ENCODE measurements at places on chromosomes 5 and 9. TPM values are rescaled to one million over a fixed set of nuclear protein-coding genes. Genes with fewer than 3 reads are reported as not detected.

PLEKHG4B gene
- 3.1 TPM for total RNA-seq

RASGRF2 gene
- 2.9 TPM for total RNA-seq

- no peak for DNase-seq
Observed at GRCh38 chr5:38202741-38203140, 55.6 kb upstream of the EGFLAM start.

DNA sequence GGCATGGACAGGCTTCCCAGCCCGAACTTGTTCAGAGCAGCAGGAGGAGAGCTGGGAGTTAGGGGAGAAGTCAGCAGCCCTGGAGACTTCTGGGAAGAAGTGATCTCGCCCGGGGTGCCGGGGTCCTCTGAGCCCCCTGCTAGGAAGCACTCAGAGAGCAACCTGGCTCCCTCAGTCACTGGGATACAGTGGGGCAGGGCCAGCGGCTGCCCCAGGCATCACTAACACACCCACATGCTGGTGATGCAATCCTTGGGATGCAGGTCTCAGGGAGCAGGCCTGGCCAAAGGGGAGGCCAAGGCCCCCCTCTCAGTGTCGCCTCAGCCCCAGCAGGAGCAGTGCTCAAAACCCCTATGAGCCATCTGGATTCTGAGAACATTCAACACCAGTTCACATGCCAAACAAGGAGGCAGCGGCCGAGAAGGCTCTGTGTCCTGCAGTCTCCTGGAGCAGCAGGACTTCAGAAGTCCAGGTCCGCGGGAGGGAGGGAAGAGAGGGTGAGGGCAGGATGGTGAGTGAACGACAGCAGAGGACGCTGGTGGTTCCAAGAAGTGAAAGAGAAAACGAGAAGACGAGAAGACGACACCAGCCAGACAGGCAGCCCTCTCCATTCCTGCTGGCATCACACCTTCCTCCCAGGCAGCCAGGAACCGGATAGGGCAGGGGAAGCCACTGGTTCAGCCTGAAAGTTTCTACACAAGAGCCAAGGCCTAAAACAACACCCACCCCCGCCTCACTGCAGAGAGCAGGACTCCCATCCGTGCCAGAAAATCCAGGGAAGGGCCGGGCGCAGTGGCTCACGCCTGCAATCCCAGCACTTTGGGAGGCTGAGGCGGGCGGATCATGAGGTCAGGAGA lies 2.3 kb downstream of the PNPLA7 start:
- DNase-seq: peak; percentile 12

GRCh38 chr5:40655138-40655537 lies 24.6 kb upstream of the PTGER4 start:
- DNase-seq: no peak

GRCh38 chr9:3261484-3261883 lies 264.3 kb downstream of the RFX3 start:
- DNase-seq: no peak

DNA sequence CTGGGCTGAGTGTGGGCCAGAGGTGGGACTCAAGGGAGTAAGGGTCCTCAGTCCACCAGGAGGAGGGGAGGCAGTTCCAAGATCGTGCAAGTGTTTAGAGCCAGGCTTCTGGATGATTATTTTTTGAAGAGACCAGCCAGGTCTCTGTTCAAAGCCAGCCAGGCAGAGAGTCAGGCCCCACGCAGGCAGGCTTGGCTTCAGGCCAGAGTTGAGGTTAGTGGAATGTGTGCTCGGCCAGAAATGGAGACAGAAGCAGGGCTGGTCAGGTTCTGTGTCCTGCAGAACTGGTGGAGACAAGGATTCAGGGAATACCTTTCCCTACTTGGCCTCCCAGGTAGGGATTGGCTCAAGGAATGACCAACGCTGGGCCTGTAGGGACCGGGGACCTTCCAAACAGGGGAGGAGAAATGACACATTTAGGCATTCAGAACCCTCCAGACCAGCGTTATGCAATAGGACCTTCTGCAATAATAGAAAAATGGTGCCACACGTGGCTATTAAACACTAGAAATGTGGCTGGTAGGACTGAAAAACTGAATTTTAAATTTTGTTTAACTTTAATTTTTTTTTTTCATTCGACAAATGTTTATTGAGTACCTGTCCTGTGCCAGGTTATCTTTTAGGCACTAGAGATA lies 106.2 kb downstream of the CMYA5 start:
- DNase-seq: no peak

DNA sequence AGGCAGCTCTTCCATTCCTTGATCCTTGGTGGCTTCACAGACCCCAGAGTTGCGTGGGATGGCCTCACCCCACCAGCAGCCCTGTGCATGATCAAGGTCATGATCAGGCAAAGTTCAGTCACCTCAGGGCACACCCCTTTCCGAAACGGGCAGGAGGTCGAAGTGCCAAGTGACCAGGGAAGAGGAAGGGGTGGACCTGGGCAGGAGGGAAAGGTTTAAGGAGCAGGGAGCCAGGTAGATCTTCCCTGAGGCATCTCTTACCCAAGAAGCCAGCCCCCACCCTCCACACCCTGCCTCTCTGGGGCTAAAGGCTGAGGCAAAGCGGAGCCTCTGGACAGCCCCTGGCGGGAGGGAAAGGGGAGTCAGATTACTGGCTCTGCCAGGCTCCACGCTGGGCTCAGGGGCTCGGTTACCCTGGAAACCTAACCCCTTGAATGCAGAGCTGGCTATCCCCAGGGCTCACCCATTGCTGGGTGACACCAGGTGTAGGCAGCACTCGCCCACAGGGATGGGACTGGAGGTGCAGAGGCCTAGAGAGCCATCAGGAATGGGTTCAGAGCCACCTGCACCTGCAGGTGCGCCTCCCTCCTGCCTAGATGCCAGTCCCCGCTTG lies 3.6 kb downstream of the MGAT4B start:
- no peak for DNase-seq

DNA sequence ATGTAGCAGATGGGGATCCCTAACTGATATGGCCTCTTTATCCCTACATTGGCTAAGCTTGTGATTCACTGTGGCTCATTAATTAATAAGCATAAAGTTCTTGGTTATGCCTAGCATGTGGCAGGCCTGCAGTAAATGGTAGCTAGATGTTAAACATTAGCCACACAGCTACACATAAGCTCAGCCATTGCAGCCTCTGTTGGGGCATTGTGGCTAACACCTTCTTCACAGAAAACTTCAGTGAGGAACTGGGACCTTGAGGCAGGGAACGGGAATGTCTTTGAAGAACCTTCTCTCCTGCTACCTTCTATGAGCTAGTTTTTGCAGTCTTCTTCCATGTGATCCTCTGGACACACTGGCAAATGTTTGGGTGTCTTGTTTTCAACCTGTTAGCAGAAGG lies 338.2 kb downstream of the NTRK2 start:
- DNase-seq: no peak

- no peak for DNase-seq
Observed at GRCh38 chr9:77534376-77535057, 113.6 kb downstream of the GNA14 start.

DNA sequence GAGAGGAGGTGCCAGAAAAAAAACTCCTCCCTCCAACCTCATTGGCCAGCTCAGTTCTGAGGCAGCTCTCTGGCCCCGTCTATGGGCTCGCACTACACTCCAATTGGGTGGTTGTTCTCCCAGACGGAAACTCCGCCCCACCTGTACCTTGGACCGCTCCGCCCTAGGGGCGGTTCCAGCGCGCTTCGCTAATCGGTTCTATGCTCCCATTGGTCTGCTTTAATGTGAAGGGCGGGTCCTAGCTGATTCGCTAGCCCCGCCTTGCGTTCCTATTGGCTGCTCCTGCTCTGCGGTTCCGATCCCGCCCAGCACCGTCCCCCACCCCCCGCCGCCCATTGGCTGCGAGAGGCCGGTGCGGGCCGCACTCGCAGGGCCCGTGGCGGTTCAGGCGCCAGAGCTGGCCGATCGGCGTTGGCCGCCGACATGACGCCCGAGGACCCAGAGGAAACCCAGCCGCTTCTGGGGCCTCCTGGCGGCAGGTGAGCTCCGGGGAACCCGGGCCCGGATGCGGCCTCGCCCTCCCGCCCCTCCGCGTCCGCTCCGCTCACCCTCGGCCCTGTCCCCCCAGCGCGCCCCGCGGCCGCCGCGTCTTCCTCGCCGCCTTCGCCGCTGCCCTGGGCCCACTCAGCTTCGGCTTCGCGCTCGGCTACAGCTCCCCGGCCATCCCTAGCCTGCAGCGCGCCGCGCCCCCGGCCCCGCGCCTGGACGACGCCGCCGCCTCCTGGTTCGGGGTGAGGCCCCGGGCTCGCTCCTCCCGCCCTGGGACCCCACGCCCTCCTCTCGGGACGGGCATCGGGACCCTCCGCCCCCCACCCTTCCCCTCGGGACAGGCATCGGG lies at the start of gene SLC2A8:
Gene SLC2A8 (plus strand): TSS at position 362 of the 838 bp plus-strand sequence. CDS start 62 bp downstream, at position 424.
- DNase-seq: peak; percentile 100

- no peak for DNase-seq
Observed at GRCh38 chr5:66615136-66615535, 18.9 kb downstream of the MAST4 start.

DNA sequence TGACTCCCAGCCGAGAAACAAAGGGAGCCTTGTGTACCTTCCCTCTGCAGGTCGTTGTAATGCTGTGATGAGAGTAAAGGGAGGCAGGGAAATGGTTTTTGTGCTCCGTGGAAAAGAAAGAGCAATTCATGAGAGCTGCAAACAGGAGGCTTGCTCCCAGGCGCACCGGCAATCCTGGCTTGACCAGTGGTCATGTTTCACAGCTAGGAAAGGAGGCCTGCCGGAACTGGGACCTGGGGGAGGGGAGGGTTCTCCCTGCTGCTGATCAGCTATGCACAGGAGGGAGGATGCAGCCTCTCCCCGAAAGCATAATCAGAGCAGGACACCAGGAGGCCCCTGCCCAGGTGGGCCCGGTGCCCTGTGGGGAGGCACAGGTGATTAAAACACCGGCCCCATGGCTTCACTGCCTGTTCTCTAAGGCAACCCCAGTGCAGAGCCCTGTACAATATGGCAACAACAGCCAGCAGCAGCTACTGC lies 131.3 kb downstream of the ZDHHC21 start:
- no peak for DNase-seq

DNA sequence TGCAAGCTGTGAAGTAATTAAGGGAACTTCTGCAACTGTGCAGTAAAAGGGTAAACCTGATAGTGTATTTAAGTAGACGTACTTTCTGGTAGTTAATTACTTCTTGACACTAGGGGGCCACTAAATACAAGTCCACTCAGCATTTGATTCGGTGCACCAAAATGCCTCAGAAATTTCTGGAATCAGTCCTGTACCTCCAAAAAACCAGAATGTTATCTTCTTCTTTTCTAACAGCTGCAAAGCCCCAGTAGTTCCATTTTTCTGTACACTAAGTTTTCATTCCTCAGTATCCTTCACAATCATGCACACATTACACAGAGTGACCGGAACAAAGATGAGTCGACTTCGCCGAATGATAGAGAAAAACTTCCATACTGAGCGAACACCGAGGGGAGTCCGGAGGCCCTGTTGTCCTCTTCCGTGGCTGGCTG lies 484 bp downstream of the GFM2 start:
- peak; percentile 29 for DNase-seq

DNA sequence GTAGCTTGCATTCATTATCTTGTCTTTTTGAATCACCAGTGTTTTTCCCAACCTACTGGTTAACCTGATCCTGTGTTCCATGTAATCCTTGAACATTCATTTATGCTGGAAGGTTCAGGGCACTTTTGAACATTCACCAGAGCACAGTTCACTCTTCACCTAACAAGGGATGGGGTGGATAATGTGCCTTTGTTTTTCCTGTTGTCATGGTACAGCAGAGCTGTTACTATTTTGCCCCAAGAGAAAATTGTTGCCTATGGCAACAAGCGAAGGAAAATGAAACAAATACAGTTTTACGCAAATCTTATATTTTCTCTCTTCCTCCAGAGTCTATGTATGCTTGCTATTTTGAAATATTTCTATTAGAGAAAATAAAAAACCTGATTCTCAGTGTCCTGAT lies 60.3 kb upstream of the RIOK2 start:
- DNase-seq: no peak

ZNF608 gene
- 22.6 TPM for total RNA-seq

DNA sequence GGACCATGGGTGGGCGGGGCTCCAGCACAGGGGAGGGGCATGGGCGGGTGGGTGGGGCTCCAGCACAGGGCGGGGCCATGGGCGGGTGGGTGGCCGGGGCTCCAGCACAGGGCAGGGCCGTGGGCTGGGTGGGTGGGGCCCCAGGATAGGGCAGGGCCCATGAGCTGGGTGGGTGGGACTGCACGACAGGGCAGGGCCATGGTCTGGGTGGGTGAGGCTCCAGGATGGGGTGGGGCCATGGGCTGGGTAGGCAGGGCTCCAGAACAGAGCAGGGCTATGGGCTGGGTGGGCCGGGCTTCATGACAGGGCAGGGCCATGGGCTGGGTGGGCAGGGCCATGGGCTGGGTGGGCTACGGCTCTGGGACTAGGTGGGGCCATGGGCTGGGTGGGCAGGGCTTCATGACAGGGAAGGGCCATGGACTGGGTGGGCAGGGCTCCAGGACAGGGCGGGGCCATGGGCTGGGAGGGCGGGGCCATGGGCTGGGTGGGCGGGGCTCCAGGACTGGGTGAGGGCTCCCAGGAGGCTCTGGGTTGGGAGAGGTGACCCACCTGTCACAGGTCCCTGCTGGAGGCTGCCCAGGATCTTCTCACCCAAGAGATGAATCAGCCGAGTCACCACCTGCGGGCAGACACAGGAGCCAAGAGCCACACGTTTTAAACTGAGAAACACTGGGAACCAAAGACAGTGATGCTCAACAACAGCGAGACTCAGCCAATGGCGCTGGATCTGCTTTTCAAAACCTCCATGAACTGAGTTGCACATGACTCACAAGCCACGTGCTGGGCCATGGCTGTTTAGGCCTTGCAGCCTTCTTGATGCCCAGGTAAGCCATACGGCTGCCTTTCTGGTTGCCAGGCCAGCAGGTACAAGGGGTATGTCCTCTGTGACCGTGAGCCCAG lies 33.6 kb upstream of the NSMF start:
- no peak for DNase-seq

DNA sequence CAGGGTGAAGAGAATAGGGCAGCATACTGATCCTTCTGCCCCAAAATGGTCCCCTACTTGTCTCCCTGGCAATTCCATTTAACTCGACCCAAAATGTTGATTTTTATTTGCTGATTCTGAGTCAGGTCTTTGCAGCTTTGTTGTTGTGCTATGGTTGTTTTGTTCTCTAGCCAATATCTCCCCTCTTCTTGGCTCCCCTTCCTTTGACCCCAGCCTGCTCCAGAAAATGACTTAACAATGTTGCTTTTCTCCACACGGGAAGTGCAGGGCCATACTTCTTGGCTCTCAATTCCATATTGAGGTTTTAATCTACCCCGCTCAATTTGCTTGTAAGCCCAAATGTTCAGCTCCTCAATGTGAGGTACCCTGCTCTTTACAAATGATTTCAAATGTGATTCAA lies 330.0 kb downstream of the RASEF start:
- no peak for DNase-seq

DEPDC1B gene
- 16.9 TPM for total RNA-seq

ARHGEF39 gene
- total RNA-seq: 5.5 TPM

- no peak for DNase-seq
Observed at GRCh38 chr5:180990882-180991242, 2.2 kb downstream of the BTNL3 start.

ACO1 gene
- 44.3 TPM for total RNA-seq

Data from umbilical cord (tissue), 2 donors.